ENCODE measurements at places on chromosomes 1 and 21.

- no peak for DNase-seq
These were observed 89.9 kb downstream of the RAVER2 start for GRCh38 chr1:64834734-64835133.

GRCh38 chr1:64687725-64688327, 57.0 kb upstream of the RAVER2 start:
- no peak for DNase-seq

DNA sequence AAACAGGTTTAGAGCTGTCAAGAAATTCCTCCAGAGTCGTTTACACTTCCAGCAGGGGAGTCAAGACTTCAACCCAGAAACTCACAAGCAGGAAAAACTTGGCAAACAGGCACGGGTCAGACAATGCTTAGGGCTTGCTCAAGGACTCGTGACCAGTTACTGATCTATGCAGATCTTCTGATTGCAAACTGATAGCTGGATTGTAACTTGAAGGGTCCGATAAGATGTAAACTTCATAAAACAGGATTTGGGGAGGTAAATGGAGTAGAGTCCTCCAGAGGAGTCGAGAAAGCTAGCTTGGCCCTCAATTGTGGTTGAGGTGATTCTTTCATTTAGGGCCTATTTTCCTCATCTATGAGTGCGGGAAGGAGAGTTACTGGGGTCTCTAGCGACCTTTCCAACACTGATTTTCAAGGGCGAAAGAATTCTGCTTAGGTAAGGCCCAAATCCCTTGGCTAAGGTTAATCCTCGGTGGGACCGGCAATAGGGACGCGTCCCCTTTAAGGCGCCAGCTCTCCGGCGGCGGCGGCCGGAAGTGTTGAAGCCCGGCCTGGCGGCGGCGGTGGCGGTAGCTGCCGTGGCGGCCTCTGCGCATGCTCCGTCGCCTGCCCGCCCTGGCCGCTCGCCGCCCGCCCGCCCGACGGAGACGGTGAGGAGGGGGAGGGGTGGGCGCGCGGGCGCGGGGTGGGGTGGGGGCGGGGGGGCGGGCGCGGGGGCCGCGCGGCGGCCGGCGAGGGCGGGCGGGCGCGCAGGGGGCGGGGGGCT, at the start of gene GMEB1:
TSS of gene GMEB1 (plus strand) at position 594 of the 765 bp plus-strand sequence. CDS start 14,829 bp downstream, outside the sequence.
- DNase-seq = peak; percentile 86

DNA sequence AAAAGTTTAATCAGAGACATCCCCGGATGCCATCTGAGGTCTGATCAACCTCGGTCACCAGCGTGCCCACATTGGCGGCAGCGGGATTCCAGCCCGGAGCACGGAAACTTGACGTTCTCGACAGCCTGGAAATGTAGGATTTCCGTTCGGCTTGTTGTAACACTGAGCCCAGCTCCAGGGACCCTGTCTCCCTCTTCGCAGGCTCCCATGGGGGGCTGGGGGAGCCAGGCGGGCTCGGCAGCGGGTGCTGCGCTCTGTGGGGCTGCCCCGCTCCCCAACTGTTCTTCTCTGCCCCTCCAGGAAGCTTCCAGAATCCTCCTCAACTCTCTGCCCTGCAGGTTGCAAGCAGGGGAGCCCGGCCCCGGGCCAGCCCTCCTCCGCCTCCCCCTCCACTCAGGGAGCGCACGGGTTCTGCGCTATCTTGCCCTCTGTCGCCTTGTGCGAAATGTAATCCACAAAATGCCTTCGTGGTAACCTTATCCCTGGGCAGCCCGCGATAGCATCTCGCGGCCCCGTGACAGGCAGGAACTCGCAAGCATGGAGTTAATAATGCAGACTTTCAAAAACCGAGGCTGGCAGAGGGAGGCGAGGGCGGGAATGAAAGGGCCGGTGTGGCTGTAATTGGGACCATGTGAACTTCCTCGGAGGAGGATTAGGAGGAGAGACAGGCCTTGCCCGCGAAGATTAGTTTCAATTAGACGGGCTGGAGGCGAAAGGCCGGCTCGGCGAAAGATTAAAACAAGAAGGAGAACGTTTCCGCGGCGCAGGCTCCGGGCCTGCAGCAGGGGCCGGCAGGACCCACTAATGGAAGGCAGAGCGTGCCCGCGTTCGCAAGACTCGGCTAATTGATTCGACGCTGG, 53.9 kb upstream of the TTC34 start:
- no peak for DNase-seq

GRCh38 chr1:52296345-52296744, 69.7 kb downstream of the CC2D1B start:
- DNase-seq = no peak

- no peak for DNase-seq
These were observed 53.4 kb upstream of the PTGFR start for GRCh38 chr1:78437396-78437795.

DNA sequence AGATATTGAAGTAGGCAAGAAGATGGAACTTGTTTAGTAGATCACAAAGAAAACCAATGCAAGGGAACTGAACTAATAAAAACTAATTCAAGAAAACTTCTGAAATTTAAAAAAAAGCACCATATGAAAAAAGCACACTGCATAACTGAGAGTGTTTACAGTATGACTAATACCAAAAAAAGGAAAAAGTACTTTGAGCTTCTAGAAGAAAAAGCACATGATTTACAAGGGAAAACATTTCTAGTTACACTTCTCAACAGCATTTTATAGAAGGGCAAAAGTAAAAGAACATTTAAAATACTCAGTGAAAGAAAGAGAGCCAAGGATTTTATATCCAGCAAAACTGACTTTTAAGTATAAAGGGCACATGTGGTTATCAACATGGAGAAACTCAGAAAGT, 233.6 kb downstream of the RPS6KC1 start:
- DNase-seq = no peak

- no peak for DNase-seq
These were observed 178.8 kb downstream of the NR5A2 start for GRCh38 chr1:200206340-200206739.

GRCh38 chr1:8349961-8350360, 32.0 kb downstream of the SLC45A1 start:
- no peak for DNase-seq

DNA sequence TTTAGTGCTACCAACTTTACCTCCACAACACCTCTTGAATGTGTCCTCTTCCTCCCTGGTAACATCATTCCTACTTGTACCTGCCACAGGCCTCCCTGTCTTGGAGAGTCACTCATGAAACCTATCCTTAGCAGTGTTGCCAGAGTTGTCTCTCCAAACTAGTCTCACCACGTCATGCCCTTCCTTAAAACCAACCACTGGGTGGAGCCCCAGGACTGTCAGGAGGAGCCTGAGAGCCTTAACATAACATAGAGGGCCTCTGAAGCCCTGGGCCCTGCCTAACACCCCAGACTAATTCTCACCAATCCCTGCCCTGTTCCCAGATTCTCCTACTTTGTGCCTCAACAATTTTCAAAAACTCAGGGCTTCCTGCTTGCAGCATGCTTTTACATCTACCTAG, 65.3 kb downstream of the ZNF697 start:
- peak; percentile 84 for DNase-seq

- DNase-seq = no peak
These were observed 69.7 kb upstream of the SPAG17 start for GRCh38 chr1:118254491-118255425.

GRCh38 chr21:45871616-45872236, 109.8 kb upstream of the COL6A1 start:
- DNase-seq = no peak

GRCh38 chr21:45279446-45280177, 8.1 kb downstream of the POFUT2 start:
- DNase-seq = no peak

DNA sequence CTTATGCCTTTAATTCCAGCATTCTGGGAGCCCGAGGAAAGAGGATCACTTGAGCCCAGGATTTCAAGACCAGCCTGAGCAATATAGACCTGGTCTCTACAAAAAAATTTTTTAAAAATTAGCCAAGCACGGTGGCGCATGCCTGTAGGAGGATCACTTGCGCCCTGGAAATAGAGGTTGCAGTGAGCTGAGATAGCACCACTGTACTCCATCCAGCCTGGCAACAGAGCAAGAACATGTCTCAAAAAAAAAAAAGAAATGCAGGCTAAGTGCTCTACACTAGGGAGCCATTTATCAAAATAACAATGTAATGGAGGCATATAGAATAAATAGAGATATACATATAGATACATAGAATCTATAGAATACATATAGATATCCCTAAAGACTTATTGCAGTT, 23.3 kb downstream of the CEPT1 start:
- no peak for DNase-seq

- peak; percentile 10 for DNase-seq
These were observed 115.9 kb downstream of the OMA1 start for GRCh38 chr1:58430421-58431275.

DNA sequence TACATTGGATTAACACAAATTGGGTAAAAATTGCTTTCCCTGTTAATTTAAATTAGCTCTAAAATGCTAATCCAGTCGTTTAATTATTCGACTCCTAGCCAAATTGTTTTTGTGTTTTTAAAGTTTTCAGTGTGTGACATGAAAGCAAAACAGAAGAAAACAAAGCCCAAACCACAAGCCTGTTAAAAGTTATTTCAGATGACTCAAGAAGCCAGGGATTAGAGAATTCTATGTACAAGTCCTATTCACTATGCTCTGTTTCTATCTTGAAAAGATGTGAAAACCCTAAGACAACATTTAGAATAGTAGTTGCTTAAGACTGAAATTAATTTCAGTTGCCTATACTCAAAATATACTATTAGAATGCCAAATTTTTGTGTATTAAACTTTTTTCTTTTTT, 294.8 kb upstream of the ADAMTS5 start:
- no peak for DNase-seq

DNA sequence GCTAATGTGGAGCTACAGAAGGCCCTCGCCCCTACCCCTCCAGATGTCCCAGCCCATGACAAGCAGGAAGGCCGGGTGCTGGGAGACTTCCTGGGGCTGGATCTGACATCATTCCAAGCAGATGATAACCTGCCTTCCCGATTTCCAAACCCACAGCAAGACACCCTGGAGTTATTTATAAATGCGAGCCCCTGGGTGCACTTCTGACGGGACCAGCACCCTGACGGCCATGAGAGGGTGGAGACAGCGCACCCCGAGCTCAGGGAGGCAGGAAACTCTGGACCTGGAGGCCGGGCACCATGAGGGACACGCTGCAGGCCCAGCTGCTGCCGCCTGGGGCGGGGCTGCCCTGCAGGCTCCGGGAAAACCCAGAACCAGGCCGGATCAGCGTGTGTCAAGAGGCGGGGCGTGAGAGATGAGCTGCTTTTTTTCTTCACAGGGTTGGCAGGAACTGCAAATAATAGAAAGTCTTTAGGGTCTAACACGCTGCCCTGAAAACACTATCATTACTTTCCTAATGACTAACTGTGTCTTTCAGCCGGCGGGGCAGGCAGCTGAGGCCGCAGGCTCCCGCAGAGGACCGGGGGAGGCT, 2.5 kb upstream of the PCBP3 start:
- DNase-seq = no peak

DNA sequence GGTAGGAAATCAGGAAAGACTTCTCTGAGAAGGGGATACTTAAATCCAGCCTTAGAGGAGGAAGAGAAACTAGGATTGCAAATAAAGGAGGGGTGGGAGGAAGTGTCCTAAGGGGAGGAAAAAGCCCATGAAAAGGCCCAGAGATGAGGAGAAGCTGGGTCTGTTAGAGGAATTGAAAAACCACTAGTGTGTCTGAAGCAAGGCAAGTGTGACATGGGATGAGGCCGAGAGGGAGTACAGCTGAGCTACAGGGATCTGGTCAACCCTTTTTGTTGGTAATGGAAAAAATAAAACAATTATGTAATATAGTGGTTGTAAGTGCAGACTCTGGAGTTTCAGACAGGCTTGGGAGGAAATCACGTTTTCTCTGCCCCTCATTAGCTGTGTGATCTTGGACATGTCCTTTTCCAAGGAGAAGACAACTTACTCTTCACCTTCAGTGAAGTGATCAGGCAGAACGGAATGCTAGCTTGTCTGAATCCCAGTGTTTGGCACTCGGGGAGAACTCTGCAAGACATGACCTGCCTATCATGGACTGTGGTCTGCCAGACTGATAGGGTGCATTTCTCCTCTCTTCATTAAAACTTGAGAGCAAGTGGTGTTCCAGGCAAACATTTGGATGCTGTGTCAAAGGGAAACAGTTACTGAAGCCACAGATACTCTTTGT, 7.4 kb upstream of the S100A10 start:
- DNase-seq = no peak

- no peak for DNase-seq
These were observed 90.9 kb downstream of the SH3GLB1 start for GRCh38 chr1:86795316-86795715.

DNA sequence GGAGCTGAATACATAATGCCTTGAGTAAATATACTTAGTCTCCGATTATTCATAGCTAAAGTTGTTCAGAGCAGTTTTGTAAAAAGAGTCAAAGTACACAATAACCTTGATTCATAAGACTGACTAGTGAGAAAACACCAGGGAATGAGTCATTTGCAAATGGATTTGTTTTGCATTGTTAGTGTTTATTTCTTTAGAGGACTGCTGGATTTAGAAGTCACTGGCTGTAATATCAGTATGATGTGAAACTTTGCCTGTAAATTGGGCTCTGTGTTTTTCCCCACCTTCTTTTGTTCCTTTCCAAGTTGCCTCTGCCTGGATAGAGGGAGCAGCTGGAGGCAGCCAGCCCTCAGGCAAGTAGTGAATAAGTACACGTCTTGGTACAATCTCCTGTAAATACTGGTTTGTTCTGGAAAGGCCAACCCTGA, 474.7 kb downstream of the NUF2 start:
- no peak for DNase-seq

DNA sequence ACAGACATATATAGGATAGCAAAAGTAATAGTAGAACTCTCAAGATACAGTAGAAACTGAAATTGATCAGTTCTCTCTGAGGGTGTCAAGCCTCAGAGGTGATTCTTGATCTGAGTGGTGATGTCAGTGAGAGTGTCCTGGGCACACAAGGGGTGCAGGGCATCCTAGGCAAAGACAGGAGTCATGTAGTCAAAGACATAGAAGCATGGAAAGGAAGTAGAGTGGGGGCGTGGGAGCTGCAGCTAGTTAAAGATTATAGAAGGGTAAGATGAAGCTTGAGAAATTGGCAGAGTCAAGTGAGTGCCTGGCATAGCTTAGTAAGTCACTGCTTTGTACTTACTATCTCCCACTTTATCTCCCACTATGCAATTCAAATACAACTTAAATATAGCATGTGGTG, 22.8 kb downstream of the CDC7 start:
- DNase-seq = no peak

Data from head of caudate nucleus (tissue), 42 donors.